ENCODE measurements at places on chromosomes 3 and 15. TPM values are rescaled to one million over a fixed set of nuclear protein-coding genes. Genes with fewer than 3 reads are reported as not detected.

- DNase-seq, result no peak
Observed at GRCh38 chr3:184541886-184542562, 19.6 kb upstream of the EPHB3 start.

DNA sequence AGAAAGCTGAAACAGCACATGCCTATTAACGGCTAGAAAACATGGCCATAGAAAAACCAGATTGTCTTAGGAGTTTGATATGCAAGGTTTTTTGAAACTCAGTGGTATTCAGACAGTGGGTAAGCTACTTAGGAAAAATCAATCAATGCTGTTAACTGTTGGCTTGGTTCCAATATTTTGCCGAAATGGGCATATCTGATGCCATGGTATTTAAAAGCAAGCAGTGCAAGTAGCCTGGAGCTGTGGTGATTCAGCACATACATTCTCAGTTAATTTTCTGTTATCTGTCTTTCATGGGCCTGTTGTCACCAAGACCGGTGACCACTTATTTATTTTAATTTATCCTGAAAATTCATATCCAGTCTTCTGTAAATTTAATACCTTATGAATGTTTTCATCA lies 17.3 kb upstream of the SUCNR1 start:
- DNase-seq, result peak; percentile 23

Gene SPG11
- total RNA-seq, result 93.4 TPM

Gene GOLGA8R
- total RNA-seq, result 8.2 TPM

Data from umbilical cord (tissue), 2 donors.